SJCRH30 (cell line): ENCODE measurements at places on chromosomes 12 and 14.

DNA sequence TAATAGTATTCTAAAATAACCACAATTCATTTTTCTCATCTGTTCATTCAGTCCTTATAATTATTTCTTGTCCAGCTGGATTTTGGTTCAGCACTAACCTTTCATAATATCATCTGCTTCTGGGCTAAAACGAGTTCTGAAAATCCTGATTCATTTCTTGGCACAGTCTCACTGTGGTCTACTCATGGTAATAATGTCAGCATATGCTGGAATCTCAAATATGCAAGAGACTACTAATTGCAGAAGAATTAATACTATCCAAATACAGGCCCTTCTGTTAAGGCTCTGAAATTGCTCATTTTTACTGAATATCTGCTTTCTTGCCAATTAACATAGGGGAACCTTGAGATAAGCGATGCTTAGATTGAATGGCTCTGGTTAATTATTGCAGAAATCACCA, 597.1 kb downstream of the RPL10L start:
- peak; percentile 14 for DNase-seq

- DNase-seq: no peak
These were observed 20.0 kb upstream of the TEAD4 start for GRCh38 chr12:2939191-2939590.

GRCh38 chr12:12327802-12328201, 22.2 kb downstream of the MANSC1 start:
- peak; percentile 6 for DNase-seq

DNA sequence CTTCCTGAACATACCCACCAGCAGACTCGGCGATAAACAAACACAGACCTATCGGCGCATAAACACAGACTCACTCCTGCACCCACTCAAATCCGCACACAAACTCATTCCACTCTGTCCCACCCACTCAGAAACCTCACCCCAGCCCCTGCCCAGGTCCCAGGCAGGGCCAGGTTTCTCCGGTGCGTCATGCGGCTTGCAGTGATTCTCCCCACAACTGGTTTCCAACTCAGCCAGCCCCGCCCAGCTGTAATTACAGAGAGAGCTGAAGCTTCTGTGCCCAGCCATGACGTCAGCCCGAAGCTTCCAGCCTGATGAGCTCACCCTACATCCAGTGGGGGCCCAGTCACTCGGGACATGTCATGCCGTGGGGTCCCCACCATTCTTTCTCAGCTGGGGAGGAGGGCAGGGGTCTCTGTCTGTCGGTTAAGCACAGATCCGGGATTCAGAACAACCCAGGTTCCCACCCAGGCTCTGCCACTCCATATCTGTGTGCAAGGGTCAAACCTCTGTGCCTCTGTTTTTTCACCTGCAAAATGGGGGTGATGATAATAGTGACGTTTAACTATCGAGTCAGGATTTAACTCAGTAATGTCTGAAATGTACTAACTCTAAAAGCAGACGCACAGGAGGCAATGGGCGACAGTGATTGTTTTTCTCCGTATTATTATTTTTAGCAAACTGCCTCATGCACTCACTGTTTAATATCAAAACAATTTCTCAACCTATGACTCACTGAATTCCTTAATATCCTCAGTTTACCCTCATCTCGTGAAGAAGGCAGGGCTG, 2.3 kb upstream of the HSPB8 start:
- peak; percentile 76 for DNase-seq

- DNase-seq: no peak
These were observed 1.3 kb downstream of the NKX2-8 start for GRCh38 chr14:36580856-36581831.
